ENCODE measurements at places on chromosomes 4 and X. TPM values are rescaled to one million over a fixed set of nuclear protein-coding genes. Genes with fewer than 3 reads are reported as not detected.

TMPRSS11B gene
- not detected for total RNA-seq

RNF212 gene
- total RNA-seq, result not detected

SMR3B gene
- not detected for total RNA-seq

SRPX gene
- total RNA-seq, result 140 TPM

TXK gene
- 1.5 TPM for total RNA-seq
